Stimulated activated CD4-positive, alpha-beta T cell treated with anti-CD3 and anti-CD28 coated beads, Interleukin-2, amount 100 ng/mL, for 48 hours (primary cell): ENCODE measurements at places on chromosomes 11 and 22.
A peak's percentile ranks its signal among the peaks of the same experiment; 100 is the strongest.

- DNase-seq: no peak
These were observed 4.2 kb downstream of the SEPTIN5 start for GRCh38 chr22:19718456-19719049.

DNA sequence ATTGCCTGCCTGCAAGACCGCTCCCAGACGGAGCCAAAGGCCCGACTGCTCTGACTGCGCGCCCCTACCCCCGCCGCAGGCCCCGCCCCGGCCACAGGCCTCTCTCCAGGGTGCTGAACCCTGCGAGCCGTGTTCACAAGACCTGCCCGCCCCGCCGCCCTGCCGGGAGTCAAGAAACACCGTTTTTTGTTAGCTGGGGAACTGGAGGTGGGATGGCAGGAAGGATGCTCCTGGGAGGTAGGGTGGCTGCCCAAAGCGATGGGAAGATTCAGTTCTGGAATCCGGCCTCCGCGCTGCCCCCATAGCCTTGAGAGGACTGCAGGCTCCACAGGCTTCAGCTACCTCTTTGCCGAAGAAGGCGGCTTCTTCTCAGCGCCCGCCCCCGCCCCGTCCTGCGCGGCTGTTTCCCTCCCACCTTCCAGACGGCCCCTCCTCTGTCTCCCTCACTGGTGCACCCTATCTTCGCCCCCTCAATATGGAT, 2.7 kb upstream of the PDE2A start:
- peak; percentile 64 for DNase-seq

- DNase-seq: no peak
These were observed 375.1 kb downstream of the OPCML start for GRCh38 chr11:133156986-133157745.

DNA sequence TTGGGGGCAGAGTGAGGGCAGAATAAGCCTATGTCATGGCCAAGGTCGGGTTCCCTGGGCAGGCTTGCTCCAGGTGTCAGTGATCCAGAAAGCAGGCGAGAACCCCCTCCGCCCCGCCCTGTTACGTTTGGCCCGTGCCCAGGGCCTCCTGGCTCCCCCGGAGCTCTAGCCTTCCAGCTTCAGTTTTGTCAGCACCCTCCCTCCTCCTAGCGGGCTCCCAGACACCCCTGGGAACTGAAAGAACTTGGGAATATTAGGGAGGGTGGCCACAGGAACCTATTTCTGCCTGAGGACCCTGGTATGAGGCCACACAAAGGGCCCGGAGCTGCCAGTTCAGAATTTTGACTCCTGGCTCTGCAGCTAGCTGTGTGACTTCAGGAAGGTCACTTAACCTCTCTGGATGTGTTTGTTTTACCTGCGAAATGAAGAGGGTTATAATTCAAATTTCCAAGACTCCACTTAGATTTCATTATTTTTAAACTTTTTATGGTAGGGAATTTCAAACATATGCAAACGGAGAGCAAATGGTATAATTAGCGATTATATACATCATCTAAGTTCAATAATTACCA, 1.2 kb downstream of the TUBA8 start:
- no peak for DNase-seq

- no peak for DNase-seq
These were observed 2.9 kb downstream of the TCIRG1 start for GRCh38 chr11:68041617-68042218.

- no peak for DNase-seq
These were observed 124.3 kb upstream of the FGF3 start for GRCh38 chr11:69943506-69943905.

GRCh38 chr11:30017445-30017895, 640 bp upstream of the KCNA4 start:
- no peak for DNase-seq

DNA sequence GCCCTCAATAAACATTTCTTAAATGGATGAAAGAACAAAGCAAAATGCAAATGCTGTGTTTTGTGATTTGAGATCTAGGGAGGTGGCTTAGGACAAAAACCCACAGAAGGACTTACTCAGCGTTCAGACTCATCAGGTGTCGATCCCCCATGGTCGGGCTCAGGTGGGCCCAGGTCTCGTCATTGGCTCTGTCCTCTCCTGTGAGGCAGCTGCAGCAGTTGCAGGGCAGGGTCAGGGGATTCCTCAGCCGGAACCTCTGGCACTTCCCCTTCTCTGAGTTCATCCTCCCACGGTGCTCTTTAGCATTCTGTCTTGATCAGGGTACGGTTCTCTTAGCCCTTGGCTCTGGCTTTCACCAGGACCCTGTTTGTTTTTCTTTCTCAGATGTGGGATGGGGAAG, 14.0 kb upstream of the ACR start:
- no peak for DNase-seq

- no peak for DNase-seq
These were observed 24.7 kb upstream of the CCDC188 start for GRCh38 chr22:20175597-20175900.

DNA sequence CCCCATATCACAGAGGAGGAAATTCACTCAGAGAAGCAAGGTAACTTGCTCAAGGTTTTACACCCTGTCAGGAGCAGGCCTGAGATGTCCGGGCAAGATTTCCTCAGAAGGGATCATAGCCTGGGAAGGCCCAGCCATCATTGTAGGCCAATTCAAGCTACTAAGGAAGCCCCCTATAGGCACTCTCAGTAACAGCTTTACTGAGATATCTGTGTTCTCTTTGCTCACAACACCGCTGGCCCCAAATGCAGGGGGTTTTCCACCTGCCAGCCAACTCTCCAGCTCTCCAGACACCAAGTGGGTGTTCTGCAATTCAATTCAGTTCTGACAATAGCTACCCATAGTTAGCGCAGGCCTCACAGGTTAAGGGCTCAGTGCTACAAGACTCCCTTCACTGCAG, 84.0 kb downstream of the SLC36A4 start:
- no peak for DNase-seq

DNA sequence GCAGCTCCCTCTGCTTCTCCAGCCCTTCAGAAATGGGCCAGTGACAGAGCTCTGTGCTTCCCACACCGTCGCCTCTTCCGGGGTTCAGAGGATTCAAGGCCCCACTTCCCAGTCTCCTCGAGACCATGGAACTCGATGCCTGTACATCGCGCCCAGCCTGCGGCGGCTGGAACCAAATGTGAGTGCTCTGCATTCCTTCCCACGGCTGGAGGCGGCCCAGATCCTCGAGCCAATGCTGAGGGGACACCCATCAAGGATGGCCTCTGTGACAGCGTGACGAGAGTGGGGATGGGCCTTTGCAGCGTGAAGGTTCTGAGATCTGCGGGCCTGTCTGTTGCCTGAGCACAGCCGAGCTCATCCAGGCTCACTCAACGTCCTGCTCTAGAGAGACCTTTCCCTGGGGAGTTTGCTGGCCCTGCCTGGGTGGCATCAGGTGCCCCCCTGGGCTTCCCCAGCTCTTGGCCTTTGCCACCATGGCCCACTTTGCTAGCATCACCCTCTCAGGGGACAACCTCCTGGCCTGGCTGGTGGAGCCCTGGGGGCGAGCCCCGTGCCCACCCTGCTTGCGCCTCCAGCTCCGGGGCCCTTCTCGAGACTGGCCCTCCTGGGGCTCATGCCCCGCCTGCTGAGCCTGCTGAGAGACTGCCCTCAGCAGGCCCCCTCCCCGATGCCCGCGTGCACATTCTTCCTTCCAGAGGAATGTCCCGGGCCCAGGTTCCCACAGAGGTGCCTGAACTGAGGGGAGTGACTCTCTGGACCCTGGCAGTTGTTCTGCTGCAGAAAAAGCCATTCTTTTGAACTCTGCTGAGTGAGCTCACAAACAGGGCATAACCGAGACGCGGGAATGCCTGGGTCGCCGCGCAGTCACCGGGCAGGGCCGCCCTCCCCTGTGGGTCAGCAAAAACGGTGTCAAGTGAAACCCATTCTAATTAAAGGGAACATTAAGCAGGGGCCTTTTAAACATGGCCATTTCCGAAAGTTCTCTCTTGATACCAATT, 7.3 kb upstream of the MYEOV start:
- DNase-seq: no peak

DNA sequence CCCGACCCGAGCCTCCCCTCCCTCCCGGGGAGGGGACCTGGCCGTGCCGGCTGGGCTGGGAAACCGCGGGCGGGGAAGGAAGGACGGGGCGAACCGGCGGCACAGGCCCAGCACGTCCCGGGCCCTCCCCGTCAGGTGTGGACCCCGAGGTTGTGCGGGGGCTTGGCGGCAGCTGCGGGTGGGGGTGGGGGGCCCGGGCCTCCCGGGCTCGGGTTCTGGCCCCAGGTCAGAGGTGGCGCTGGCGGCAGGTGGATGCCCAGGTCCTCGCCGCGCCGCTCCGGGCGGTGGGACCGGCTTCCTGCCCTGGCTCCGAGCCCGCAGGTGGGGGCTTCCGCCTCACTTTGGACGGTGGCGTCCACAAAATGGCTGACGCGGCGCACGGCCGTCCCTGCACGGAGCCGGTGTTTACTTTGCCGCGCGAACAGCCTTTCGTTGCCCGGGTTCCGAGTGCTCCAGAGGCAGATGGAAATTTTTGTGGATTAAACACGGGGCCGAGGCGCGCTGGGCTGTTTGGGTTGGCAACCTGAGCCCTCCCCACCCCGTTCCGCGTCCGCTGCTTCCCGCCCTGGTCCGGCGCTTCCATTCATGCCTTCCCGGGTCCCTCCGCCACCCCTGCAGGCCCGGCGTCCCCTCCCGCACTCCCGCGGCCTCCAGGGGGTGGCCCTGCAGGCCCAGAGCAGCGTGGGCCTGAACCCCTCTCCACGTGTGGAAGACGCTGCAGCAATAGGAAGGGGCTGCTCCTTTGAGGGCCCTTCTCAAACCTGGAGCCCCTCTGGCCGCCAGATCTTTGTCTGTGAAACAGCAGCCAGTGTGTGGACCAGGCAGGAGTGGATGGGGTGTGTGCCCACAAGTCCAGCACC, 92.0 kb upstream of the KCNQ1OT1 start:
- no peak for DNase-seq

GRCh38 chr22:45426387-45426786, 12.9 kb downstream of the RIBC2 start:
- DNase-seq: no peak

- DNase-seq: peak; percentile 41
These were observed 32.0 kb upstream of the SERPIND1 start for GRCh38 chr22:20741634-20742581.

- DNase-seq: no peak
These were observed 71.8 kb upstream of the B3GAT1 start for GRCh38 chr11:134483857-134484256.

DNA sequence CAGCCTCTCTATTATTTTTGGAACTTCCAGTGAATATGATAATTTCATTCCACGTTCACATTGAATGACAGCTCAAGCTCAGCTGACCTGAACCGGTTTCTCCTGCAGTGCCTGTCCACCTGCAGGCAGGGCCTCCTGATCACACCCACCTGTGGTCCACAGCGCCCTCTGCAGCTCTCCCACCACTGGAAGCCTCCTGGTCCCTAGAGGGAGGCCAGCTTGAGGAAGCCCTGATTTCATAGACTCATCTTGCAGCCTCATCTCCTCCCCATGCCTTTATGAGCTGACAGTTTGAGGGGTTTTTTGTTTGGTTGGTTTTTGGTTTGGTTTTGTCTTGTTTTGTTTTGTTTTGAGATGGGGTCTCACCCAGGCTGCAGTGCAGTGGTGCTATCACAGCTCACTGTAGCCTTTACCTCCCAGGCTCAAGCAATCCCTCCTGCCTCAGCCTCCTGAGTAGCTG, 29.9 kb upstream of the MALAT1 start:
- peak; percentile 47 for DNase-seq

DNA sequence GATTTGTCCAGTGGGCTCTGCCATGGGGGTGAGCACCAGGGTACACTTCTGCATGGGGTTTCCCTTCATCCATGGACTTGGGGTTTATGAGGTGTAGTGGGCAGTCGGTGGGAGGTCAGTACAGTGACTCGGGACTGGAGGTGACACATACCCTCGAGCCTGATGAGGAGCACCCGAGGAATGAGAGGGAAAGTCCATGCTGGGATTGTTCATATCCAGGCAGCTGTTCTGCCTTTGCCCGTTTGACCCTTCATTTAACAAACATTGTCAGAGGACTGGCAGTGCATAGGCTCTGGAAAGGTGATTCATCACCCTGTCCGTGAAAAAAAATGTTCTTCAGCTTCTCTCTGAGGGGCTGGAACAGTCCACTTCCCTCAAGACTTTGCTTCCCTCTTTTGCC, 2.7 kb downstream of the NAV2 start:
- no peak for DNase-seq

- peak; percentile 48 for DNase-seq
These were observed 1.2 kb downstream of the PHLDB1 start for GRCh38 chr11:118608360-118609227.

DNA sequence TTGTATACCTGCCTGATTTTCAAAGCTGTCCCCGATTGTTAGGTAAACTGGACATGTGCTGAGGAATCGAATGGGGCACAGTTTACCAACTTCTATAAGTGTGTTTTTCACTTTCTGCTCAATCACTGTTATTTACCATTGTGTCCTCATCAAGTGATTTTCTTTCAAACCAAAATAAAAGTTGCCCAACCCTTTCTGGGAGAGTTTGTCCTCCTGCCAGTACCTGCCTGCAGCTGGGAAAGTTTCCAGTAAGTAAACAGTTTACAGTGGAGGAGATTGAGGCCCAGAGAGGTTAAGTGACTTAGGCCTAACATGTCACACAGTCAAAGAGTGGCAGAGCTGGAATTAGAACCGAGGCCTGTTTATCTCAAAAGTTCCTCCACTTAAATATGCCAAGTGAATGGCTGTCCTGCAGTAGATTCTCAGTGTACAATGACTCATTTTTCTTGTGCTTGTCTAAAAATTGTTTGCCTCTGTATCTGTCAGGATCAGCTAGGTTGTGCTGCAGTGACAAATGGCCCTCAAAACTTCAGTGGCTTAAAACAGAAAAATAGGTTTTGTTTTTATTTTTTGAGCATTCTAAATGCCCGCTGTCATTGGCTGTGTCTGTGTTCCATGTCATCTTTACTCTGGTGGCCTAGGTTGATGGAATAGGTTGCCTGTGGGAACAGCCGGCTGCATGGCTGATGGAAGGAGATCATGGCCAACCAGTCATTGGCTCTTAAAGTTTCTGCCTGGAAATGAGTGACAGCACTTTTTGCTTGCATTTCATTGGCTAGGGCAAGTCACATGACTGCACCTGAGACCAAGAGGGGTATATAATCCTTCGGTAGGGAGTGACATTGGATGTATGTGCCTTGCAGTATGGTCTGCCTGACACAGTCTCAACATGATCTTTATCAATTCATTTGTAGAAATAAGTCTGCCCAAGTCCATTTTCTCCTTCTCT, 61.8 kb upstream of the CRYBB3 start:
- DNase-seq: no peak

- DNase-seq: peak; percentile 67
These were observed 925 bp upstream of the KCNJ11 start for GRCh38 chr11:17389211-17389956.

GRCh38 chr11:22479971-22480720, 142.0 kb downstream of the SLC17A6 start:
- DNase-seq: no peak

- no peak for DNase-seq
These were observed 90.4 kb downstream of the CWC15 start for GRCh38 chr11:94882931-94883330.

GRCh38 chr11:3165152-3165705, at the start of gene OSBPL5:
Gene OSBPL5 (minus strand): TSS chr11:3165310. CDS start chr11:3129148, 36,162 bp downstream.
- peak; percentile 34 for DNase-seq

GRCh38 chr11:5280582-5281102, 10.9 kb upstream of the HBE1 start:
- no peak for DNase-seq
